CD8-positive, alpha-beta memory T cell (primary cell): ENCODE measurements at places on chromosomes 2 and 18. TPM values are rescaled to one million over a fixed set of nuclear protein-coding genes. Genes with fewer than 3 reads are reported as not detected.

- no peaks in the 10 kb centered on the region for H3K27me3 ChIP-seq
- H3K4me3 ChIP-seq: no peak overlapping the region
- H3K27ac ChIP-seq: no peak overlapping the region
- no peak for DNase-seq
- H3K4me1 ChIP-seq: no peaks in the 10 kb centered on the region
These were observed 65.4 kb upstream of the MMADHC start for GRCh38 chr2:149652926-149653325.

DNA sequence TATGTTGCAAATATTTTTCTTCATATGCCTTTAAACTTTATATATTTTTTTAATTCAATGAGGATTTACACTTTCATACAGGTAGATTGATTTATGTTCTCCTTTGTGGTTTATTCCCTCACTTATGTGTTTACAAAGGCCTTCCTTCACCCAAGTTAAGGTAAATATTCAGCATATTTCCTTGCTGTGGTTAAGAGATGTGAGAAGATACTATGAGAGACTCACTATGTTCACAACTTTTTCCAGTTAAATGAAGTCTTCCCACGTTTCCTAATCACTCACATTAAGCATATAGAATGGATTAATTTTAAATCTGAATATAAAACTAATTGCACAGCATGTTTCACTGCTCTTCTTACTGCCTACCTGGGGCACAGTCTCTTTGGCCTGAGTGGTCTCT, 597 bp downstream of the PECR start:
- no peak for DNase-seq
- peak overlapping the region; percentile 90 for H3K4me3 ChIP-seq
- peak overlapping the region; percentile 59 for H3K27ac ChIP-seq
- H3K27me3 ChIP-seq: no peaks in the 10 kb centered on the region
- no peaks in the 10 kb centered on the region for H3K36me3 ChIP-seq

DNA sequence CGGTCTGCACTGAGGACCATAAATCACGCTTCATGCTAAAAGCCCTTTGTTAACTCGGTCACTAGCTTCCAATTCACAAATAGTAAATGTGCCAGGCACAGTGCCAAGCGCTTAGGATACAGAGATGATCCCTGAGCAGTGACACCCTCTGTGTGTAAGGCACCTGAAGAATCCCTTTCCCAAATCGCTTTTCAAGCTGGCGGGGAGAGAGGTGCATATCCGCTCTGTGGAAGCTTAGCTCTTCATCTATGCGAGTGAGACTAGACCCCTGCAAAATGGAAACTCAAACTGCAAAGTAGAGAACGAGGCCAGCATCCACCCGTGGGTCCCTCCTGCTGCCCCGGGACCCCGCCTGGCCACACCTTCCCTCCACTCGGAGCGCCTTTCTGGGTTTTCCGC, 2.4 kb downstream of the PIEZO2 start:
- no peaks in the 10 kb centered on the region for H3K36me3 ChIP-seq
- H3K4me3 ChIP-seq: no peak overlapping the region
- DNase-seq: no peak
- H3K27me3 ChIP-seq: no peaks in the 10 kb centered on the region
- H3K4me1 ChIP-seq: no peaks in the 10 kb centered on the region
- no peak overlapping the region for H3K27ac ChIP-seq

RND3 gene
- total RNA-seq: not detected

GRCh38 chr2:150735894-150736498, 248.5 kb upstream of the RND3 start:
- DNase-seq: no peak
- no peak overlapping the region for H3K27ac ChIP-seq
- H3K4me3 ChIP-seq: no peak overlapping the region
- no peaks in the 10 kb centered on the region for H3K36me3 ChIP-seq
- H3K4me1 ChIP-seq: no peaks in the 10 kb centered on the region

DNA sequence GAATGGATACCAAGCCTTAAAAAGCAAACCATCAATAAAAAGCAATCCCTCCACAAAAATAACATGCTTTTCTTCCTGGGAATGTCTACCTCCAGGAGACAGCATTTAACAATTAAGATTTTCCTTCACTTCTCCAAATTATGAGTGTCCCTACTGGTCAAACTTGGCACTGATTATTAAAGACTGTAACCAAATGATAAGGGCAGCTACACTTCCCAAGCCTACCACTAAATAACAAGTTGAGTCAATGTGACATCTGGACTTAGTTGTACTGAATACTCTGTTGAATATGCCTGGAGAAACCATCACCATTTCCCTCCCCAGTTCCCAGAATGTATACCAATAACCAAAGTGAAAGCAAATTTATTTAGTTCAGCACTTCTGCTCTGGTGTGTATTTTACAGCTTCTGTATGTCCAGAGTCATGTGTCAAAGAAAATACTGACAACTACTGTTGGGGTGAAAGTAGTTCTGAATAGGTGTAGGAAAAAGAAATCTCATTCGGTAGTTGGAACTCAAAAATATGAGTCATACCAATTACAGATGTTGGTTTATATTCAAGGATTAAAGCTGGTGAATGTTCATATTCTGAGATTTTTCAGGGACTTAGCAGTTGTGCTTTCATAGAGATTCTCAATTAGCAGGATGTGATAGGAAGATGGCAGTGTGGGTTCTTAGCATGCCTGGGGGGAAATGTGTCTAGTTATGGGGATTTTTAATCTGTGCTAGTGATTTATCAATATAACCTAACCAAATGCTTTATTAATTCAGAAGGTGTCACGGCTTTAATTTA, 1291.6 kb upstream of the GYPC start:
- no peaks in the 10 kb centered on the region for H3K4me1 ChIP-seq
- H3K36me3 ChIP-seq: no peaks in the 10 kb centered on the region
- no peak overlapping the region for H3K4me3 ChIP-seq
- DNase-seq: no peak
- H3K27ac ChIP-seq: no peak overlapping the region

DNA sequence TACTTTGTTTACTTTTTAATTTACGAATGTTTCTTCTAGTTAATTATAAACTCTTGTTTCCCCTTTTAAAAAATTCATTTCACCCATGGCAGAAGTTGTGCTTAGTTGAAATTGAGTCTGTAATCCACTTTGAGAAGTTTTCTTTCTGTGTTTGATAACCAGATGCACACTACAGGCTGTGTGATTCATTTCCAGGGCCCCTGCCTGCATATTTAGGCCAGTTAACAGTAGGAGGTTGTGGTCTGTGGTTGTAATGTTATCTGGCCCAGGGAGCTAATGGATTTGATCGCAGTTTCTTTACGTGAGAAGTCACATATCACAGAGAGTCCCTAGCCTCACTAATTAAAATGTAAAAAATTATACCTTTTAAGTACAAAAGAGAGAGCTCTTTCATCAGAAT, 3.3 kb downstream of the CDH7 start:
- no peak overlapping the region for H3K27ac ChIP-seq
- no peaks in the 10 kb centered on the region for H3K4me1 ChIP-seq
- no peak overlapping the region for H3K4me3 ChIP-seq
- H3K36me3 ChIP-seq: no peaks in the 10 kb centered on the region

CYTIP gene
- 195 TPM for total RNA-seq

- H3K27me3 ChIP-seq: no peaks in the 10 kb centered on the region
- H3K4me3 ChIP-seq: no peak overlapping the region
- H3K4me1 ChIP-seq: no peaks in the 10 kb centered on the region
- no peak overlapping the region for H3K27ac ChIP-seq
- H3K36me3 ChIP-seq: no peaks in the 10 kb centered on the region
- DNase-seq: no peak
These were observed 24.2 kb downstream of the SNORC start for GRCh38 chr2:232894251-232894650.

- no peaks in the 10 kb centered on the region for H3K4me1 ChIP-seq
- H3K27me3 ChIP-seq: no peaks in the 10 kb centered on the region
- no peak overlapping the region for H3K27ac ChIP-seq
- peaks cover 10% of the 10 kb centered on the region for H3K36me3 ChIP-seq
- no peak overlapping the region for H3K4me3 ChIP-seq
These were observed 12.7 kb downstream of the MAIP1 start for GRCh38 chr2:199968126-199968525.

DNA sequence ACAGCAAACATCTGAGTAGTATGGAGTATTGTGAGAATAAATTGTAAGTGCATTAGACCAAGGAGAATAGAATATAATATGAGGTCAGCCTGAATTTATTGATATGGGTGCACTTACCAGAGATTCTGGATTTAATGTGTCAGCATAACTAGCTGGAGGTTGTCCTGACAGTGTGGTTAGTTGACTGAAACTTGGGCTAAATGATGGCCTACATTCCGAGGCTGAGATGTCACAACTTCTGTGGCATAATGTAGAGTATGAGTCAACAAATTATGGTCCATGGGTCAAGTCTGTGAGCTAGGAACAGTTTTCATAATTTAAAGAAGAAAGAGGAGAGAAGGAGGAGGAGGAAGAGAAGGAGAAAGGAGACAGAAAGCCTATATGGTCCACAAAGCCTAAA, 127.6 kb downstream of the QPCT start:
- H3K27ac ChIP-seq: no peak overlapping the region
- H3K4me3 ChIP-seq: no peak overlapping the region
- H3K36me3 ChIP-seq: no peaks in the 10 kb centered on the region
- DNase-seq: no peak
- H3K27me3 ChIP-seq: no peaks in the 10 kb centered on the region

DNA sequence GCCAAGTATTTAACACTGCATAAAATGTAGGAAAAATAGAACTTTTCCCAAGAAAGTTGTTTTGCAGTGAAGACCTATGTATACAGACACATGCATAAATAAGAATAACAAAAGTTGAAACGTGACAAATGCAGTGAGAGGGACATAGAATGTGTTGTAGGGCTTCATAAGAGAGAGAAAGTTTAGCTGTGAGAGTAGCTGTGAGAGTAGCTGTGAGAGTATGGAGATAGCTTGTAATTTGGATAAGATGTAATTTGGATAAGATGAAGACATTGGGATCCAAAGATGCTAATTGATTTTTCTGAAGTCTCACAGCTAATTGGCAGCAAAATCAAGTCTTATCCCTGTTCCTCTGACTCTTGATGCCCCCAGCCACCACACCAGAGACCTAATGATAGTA, 170.9 kb downstream of the LRP1B start:
- H3K27me3 ChIP-seq: no peaks in the 10 kb centered on the region
- no peaks in the 10 kb centered on the region for H3K36me3 ChIP-seq
- H3K4me1 ChIP-seq: no peaks in the 10 kb centered on the region

GRCh38 chr18:34493099-34493544, 217.0 kb upstream of the DTNA start:
- H3K4me1 ChIP-seq: no peaks in the 10 kb centered on the region
- no peak overlapping the region for H3K4me3 ChIP-seq
- H3K36me3 ChIP-seq: no peaks in the 10 kb centered on the region
- H3K27me3 ChIP-seq: no peaks in the 10 kb centered on the region
- DNase-seq: no peak
- no peak overlapping the region for H3K27ac ChIP-seq

UGT1A8 gene
- not detected for total RNA-seq

IL36RN gene
- total RNA-seq: not detected

DNA sequence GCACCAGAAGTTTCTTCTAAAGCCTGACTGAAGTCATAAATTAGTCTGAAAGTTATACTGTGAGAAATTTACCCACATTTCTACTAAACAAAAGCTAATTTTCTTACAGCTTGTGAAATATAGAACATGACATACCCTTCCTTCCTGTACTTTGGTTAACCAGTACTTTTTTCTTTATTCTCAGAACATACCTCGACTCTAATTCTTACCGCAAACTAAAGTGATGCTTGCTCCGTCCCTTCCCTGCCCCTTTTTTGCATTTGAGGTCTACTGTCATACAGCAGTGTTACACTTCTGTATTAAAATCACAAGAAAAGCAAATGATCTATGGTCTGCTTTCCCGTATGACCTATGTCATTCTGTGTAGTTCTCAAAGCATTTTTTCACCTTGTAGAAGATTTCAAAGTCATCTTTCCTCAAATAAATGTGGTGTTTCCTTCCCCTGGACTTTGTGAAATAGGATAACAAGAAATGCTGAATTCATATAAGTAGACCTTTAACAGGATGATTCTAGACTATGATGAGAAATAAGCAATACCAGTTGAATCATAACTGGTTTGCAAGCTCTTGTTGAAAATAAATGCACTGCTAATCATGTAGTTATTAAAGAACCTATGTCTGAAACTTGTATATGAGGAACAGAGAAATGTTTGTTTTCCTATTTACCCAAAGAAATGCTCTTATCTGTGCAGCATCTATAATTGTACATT, 30.4 kb downstream of the CYTIP start:
- peak; percentile 21 for DNase-seq
- no peaks in the 10 kb centered on the region for H3K27me3 ChIP-seq

RPRM gene
- not detected for total RNA-seq

CNTNAP5 gene
- not detected for total RNA-seq

- H3K27ac ChIP-seq: no peak overlapping the region
- no peak overlapping the region for H3K4me3 ChIP-seq
- no peak for DNase-seq
- no peaks in the 10 kb centered on the region for H3K4me1 ChIP-seq
These were observed 36.4 kb downstream of the PXDN start for GRCh38 chr2:1707771-1708418.

GKN2 gene
- total RNA-seq: not detected

DNA sequence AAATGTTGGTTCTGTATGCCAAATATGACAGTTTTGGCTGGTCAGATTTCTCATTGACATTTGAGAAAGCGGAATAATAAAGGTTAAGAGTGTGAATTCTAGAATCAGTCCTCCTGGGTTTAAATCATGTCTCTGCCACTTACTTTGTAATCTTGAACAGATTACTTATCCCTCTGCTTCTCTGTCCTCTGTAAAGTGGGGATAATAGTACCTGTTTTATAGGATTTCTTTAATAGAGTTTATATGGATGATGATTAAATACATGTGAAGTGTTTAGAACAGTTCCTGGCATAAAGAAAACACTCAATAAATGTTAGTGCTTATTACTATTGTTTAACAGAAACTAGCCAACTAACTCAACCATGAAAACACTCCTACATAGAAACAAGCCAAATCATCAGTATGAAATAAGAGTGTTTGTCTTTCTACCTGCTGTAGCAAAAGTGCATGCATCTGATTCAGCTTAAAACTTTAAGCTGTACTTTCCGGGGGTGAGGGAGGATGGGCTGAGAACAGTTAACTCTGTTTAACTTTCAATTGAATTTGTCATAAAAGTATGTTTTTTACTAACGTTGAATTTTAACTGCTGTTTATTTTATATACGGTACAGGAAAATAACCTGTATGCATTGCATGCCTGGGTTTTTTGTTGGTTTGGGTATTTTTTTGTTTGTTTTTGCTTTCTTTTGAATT, 6.8 kb downstream of the HTR2B start:
- no peaks in the 10 kb centered on the region for H3K27me3 ChIP-seq
- H3K36me3 ChIP-seq: no peaks in the 10 kb centered on the region
- H3K4me3 ChIP-seq: no peak overlapping the region
- no peak overlapping the region for H3K27ac ChIP-seq

CRYGC gene
- not detected for total RNA-seq

GRCh38 chr2:216149741-216150140, 40.6 kb downstream of the XRCC5 start:
- no peak overlapping the region for H3K27ac ChIP-seq
- peaks cover 66% of the 10 kb centered on the region for H3K36me3 ChIP-seq
- DNase-seq: no peak
- H3K27me3 ChIP-seq: no peaks in the 10 kb centered on the region

DNA sequence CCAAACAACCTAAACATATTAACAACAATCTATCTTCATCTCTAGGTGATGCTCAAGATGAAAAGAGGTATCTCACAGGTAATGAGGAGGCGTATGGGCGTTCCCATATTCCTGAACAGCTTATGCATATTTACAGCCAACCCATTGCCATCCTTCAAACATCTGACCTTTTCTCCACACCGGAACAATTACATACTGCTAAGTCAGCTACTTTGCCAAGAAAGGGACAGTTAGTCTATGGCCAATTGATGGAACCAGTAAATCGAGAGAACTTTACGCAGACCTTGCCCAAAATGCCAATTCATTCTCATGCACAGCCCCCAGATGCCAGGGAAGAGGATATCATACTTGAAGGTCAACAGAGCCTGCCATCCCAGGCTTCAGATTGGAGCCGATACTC, 68.0 kb downstream of the FAM171B start:
- H3K27me3 ChIP-seq: no peaks in the 10 kb centered on the region
- H3K27ac ChIP-seq: no peak overlapping the region
- no peaks in the 10 kb centered on the region for H3K36me3 ChIP-seq
- H3K4me3 ChIP-seq: no peak overlapping the region
- DNase-seq: no peak
